ENCODE measurements at places on chromosomes 5 and 9.
A peak's percentile ranks its signal among the peaks of the same experiment; 100 is the strongest.

GRCh38 chr9:127539259-127539981, 72.7 kb upstream of the STXBP1 start:
- DNase-seq: no peak

- no peak for DNase-seq
These were observed 641 bp downstream of the ATP6V1G1 start for GRCh38 chr9:114588210-114588609.

- no peak for DNase-seq
These were observed 28.0 kb downstream of the AKNA start for GRCh38 chr9:114359801-114360200.

DNA sequence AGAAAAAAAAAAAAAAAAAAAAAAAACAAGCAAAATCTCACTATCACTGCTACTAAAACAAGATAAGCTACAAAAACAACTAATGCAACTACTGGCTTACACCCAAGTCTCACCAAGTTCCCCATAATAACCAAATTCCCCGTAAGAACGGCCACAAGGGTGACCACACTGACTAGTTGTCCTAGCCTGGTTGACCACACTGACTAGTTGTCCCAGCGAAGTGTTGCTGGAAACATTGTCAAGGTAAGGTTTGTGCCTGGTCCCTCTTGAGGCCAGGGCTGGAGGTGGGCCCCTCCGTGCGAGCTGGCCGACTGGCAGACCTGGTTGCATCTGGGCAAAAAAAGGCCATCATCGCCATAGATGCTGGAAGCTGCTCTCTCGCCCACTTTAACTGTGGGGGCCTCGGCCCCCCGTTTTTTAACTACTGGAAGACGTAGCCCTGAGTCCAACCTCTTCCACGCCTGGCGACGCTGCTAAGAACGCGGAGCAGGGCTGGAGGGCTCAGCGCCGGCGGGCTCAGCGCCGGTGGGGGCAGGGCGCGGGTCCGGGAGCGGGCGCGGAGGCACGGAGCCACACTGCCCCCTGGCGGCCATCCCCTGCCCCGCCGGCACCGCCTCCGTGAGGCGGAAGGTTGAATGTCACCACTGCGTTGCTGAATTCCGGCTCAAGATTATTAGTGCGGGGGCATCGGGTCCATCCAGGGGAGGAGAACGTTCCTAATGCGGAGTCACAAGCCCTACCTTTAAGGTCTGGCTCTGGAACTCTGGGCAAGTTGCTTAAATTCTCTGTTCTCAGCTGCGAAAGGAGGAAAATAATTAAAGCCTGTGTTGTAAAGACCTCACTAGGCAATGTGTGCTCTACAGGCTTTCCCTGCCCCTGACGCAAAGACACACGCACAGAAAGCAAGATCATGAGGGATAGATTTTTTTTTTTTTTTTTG, 84.0 kb downstream of the HSD17B3 start:
- DNase-seq: peak; percentile 20

DNA sequence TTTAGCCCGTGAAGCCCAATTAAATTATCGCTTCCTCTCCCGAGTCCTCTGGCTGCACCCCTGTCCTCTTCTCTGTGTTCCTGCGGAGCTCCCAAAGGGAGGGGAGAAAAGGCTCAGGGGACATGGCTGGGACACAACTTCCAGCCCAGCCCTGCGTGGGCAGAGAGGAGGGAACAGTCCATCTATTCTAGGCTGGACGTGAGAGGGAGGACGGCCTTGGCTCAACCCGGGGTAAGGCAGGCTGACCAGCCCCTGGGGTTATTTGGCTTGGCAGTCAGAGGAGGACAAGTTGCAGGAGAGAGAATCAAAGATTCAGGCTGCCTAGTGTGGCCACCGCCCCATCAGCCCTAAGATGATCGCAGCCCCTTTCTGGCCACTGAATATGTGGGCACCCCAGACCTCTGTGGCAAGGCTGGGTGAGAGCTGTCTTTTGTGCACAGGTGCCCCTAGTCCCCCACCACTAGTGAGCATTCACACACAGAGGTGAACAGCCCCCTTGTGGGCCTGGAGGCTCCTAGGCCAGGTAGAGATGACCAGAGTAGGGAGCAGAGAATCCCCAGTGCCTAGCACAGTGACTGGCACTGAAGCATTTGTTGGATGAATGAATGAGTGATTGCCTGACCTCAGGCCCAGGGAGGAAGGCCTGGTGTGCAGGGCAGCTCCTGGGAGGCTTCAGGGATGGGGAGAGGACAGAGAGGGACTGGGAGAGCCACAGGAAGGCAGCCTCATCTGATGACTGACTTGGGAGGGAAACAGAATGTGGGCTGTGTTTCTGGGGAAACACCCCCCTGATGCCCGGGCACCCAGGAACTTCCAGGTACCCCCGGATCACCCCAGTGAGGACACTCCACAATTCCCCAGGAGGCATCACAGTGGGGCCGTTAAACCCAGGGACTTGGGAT, 133.9 kb downstream of the C9orf50 start:
- DNase-seq: no peak

GRCh38 chr9:14797435-14797834, 74.9 kb upstream of the CER1 start:
- DNase-seq: no peak

- no peak for DNase-seq
These were observed 103.2 kb upstream of the LMX1B start for GRCh38 chr9:126510564-126510963.

GRCh38 chr5:81633891-81634290, 117.0 kb downstream of the SSBP2 start:
- DNase-seq: no peak
